ENCODE measurements at places on chromosomes 16 and 17.

DNA sequence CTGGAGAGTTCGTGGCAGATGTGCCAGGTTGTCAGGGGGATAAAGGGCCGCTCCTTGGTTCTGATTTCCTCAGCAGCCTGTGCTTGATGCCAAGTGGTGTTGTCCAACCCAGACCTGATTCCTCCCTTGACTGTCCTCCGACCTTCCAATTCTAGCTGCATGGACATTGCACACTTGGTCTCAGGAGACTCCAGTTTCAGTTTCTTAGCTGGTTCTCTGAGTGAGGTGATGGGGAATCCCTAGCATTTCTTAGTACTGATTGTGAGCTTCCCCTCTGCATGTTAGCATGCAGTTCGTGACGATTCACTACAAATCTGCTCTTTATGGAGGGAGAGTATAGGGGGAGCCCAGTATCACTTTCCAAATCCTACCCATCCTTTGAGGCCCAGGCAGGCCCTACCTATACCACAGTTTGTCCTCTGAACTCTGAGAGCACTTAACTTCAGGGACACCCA lies 12.4 kb upstream of the CCR7 start:
- no peak for DNase-seq

DNA sequence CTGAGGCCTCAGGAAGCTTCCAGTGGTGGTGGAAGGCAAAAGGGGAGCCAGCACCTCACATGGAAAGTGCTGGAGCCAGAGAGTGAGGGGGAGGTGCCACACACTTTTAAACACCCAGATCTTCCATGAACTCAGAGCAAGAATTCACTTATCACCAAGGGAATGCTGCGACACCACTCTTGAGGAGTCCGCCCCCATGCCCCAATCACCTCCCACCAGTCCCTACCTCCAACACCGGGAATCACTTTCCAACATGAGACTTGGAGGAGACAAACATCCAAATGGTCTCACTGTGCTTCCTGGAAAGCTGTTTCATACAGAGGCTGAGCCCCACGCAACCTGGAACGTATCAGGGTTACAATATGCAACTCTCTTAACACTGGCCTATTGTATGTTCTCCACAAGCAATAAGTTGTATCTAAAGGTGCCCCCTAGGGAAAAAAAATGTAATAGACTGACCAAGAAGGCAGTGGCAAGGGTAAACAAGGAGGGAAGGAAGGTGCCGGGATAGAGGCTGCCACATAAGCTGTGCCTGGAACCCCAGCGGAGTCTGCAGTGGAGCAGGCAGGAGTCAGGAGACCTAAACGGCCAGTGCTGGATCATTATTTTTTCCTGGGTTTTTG lies 106.7 kb upstream of the FOXF1 start:
- DNase-seq, result no peak

- DNase-seq, result no peak
Observed at GRCh38 chr17:81414756-81415516, 19.7 kb downstream of the BAHCC1 start.

GRCh38 chr17:68507576-68507975 lies 4.7 kb upstream of the PRKAR1A start:
- no peak for DNase-seq

DNA sequence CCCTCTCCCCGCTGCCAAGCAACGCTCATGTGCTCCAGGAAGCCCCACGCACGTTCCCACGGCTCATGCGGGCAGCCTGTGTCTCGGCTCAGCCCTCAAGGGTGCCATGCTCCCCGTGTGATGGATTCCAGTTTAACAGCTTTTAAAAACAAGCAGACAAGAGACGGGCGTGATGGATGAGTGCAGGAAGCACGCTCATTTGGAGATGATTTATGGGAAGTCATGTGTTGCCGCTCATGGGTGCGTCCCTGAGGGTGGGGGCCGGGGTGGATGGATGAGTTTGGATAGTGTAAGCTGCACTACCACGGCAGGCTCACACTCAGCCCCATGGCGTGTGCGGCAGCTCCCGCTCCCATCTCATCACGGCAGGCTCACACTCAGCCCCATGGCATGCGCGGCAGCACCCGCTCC lies 132.8 kb downstream of the RBFOX3 start:
- no peak for DNase-seq

DNA sequence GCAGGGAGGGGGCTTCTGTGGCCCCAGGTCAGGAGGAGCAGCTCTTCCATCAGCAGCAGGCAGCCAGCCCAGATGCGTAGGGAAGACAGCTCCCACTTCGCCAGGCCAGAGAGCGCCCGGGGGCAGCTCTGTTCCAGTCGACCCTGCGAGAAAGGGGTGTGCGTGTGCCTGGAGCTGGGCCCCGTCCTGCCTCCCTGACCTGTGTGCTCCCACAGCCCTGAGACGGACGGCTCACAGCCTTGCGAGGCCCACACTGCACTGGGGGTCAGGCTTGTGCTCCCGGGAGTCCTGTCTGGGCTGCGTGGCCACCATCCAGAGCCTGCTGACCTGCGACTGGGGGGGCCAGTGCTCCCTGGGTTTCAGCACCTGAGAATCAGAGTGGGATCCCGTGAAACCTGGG lies 469 bp upstream of the MSLN start:
- DNase-seq, result no peak

GRCh38 chr17:79874329-79874981 lies 35.2 kb upstream of the CBX4 start:
- no peak for DNase-seq

DNA sequence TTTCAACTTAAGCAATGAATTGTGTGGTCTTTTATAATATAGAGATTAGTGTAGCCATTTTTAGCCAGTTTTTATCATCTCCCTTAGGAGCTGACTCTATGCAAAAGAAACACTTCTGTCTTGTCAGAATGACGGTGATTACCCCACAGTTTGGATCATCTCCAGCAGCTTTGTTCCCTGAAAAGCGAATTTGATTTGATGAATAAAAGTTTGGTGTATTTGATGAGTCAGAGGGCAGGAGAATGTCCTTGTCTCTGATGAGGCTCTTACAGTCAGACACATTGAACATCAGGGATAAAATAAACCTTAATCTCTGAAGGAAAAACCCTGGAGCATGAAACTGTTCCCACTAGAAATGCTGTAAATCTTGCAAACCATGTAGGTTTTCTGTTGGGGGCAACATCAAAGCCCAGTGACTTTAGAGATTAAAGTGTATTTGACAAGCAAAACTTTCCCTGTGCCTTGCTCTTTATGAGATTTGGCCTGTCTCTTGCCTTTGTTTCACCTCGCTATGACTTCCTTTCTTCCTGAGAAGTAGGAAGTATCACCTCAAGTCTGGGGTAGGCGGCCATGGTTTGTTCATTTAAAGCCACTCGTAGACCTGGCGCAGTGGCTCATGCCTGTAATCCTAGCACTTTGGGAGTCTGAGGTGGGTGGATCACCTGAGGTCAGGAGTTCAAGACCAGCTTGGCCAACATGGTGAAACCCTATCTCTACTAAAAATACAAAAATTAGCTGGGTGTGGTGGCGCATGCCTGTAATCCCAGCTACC lies 209.3 kb downstream of the FTO start:
- DNase-seq, result no peak

DNA sequence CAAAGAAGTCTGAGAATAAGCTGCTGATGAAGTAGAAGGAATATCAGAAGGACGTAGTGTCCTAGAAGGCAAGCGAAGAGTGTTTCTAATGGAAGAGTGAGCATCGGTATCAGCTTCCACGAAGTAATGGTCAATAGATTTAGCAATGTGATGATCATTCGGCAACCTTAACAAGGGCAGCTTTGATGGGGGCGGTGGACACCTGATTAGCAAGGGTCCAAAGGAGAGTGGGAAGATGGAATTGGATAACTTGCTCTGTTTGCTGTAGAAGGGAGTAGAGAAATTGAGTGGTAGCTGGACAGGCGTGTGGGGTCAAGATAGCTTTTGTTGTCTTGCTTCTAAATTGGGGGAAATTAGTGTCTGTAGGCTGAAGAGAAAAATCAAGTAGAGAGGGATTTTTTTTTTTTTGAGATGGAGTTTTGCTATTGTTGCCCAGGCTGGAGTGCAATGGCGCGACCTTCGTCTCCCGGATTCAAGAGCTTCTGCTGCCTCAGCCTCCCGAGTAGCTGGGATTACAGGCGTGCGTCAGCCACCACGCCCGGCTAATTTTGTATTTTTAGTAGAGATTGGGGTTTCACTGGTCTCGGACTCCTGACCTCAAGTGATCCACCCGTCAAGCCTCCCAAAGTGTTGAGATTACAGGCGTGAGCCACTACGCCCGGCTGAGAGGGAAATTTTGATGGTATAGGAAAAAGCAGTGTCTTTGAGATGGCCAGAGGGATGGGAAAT lies 13.9 kb upstream of the HES7 start:
- DNase-seq, result no peak

GRCh38 chr17:38590988-38591758 lies 14.6 kb downstream of the SRCIN1 start:
- no peak for DNase-seq

GRCh38 chr17:2068031-2068518 lies 13.2 kb downstream of the HIC1 start:
- no peak for DNase-seq

DNA sequence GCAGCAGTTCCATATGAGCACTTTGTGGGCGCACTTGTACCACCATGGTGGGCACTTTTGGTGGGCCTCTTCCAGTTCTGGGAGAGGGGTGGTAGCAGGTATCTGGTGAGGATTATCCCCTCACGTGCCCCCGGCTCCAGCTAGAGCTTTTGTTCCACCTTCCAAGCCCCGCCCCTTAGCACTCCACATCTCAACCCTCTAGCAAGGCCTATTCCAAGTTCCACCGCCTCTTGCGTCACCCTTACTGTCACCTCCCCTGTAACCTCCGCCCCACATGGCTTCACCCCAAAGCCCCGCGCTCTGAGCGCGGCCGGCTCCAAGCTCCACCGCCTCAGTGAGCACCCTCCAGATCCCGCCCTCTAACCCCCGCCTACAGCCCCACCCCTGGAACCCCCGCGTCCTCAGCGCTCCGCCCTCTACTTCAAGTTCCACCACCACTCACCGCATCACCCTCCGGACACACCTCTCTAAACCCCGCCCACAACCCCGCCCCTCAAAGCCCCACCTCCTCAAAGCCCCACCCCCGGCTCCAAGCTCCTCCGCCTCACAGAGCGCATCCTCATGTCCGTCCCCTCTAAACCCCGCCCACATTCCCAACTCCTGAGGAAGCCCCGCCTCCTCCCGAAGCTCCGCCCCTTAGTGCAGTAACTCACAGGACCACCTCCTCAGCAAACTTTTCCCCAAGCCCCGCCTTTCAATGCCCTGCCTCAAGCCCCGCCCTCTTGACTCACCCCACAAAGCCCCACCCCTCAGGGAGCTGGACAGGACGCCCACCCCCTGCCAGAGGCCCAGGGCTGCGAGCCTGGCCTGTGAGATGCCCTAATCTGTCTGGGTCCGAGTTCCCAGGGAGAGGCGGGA lies 11.1 kb downstream of the SCN4A start:
- DNase-seq, result no peak

GRCh38 chr16:6642271-6642670 lies 690.4 kb upstream of the RBFOX1 start:
- no peak for DNase-seq

GRCh38 chr16:621526-622105 lies 9.2 kb upstream of the WFIKKN1 start:
- no peak for DNase-seq

DNA sequence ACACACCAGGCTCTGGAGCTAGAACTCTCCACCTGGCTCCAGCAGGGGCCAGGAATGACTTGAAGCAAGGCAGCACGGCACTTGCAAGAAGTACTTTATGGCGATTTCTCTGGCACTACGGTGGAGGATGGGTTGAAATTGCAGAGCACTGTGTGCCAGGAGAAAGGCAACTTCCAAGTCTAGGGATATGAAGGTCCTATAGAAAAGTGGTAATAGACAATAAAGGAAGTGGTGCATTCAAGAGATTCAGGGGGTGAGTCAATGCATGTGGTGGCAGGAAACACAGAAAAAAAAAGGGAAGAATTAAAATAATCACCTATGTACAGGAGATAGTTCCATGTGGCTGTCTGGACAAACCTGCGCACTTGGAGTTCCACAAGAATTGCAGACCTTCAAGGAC lies 240.3 kb upstream of the DYNLRB2 start:
- DNase-seq, result no peak

DNA sequence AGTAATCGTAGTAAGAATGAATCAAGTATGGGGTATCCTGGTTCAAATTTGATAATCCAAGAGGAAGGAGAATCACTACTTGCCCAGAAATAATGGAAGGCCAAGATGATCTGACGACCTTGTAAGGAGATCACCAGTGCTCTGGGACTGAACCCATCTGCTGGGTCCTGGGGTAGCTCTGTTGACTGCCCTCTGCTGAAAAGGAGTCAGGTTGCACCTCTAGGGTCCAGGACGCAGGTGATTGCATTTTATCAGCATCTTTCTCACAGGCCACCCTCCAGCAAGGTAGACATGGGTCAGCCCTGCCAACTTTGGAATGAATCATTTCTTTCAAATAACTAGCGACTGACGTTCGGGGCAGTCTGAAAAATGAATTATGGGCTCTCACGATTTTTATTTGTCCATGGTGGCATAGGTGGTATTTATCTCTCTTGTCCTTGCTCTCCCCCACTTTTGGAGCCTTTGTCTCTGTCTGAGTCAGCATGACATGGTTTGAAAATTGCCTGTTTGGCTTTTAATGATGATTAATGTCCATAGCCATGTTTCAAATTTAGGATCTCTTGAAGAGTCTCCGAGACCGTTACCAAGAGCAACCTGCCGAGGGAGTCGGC lies 163.7 kb downstream of the MSI2 start:
- DNase-seq, result no peak

DNA sequence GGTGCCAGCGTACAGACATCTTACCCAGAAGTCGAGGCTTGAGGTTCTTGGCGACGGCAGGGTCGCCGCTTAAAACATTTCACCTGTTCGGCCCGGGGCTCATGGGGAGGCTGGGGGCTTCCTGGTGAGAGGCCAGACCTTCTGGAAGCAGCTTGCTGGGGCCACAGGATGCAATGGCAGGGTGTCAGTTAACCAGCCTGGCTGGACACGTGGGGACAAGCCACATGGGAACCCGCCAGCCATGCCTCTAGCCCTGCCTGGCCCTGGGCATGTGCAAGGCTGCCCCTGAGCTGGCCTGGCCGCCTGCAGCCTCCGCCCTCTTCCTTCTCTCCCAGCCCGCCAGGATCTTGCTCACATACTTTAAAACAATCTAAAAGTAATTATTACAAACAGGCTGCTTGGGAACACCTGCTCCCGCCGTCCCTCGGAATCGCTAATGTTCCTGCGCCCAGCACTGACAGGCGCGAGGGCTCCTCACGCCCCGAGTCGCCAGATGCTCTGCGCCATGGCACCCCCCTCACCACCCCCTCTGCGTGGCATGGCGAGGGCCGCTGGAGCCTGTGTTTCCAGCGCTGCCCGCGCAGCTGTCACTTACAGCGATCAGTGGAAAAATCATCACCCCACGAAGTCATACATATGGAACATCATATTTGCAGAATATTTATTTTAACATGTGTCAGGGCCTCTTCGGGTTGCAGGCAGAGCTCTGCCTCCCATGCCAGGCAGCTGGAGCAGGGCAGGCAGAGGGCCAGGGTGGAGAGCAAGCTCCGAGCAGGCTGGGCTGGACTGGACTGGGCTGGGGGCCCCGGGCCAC lies 188.7 kb upstream of the GSE1 start:
- DNase-seq, result no peak

- DNase-seq, result peak; percentile 60
Observed at GRCh38 chr17:39209317-39210092, 9.4 kb downstream of the RPL19 start.

Data from activated T-helper 1 cell treated with anti-CD3 and anti-CD28 coated beads, Interleukin-2, amount 50 U/mL, for 16 hours (primary cell).